Neural cell (in vitro differentiated cells): ENCODE measurements at places on chromosomes 11 and 22. TPM values are rescaled to one million over a fixed set of nuclear protein-coding genes. Genes with fewer than 3 reads are reported as not detected.

SLC22A9 gene
- not detected in 2 replicates for polyA plus RNA-seq

POU2F3 gene
- not detected in 2 replicates for polyA plus RNA-seq

KLHDC7B gene
- polyA plus RNA-seq: not detected in 2 replicates

APOBEC3F gene
- polyA plus RNA-seq: not detected in 2 replicates

GRM5 gene
- 11.8 and 11.9 TPM in 2 replicates for polyA plus RNA-seq
